ENCODE measurements at places on chromosomes 4 and X.

- DNase-seq = no peak
Measured at GRCh38 chr4:17817027-17817426, 6.2 kb downstream of the NCAPG start.

DNA sequence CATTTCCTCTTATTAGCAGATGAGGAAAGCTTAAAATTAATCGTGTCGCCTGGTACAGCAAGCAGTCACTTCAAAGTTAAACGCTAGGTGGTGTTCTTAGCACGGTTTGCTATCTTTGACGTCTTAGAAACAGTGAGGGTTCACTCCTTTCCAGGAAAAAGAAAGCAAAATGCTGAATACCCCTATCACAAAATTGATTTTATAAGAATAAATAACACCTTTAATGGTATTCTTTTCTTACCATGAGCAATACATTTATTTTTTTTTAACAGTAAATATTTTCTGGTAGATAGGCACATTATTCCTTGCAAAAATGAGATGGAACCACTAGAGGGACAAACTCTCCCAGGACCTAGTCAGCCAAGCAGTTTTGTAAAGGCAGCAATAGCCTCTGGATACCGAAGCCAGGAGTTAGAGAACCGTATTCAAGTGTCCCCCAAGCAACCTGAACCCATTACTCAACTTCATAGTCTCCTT, 153.9 kb downstream of the KDR start:
- no peak for DNase-seq

- DNase-seq = no peak
Measured at GRCh38 chr4:123747016-123747415, 350.4 kb downstream of the SPRY1 start.

GRCh38 chr4:62159306-62159705, 959.2 kb downstream of the ADGRL3 start:
- no peak for DNase-seq

- no peak for DNase-seq
Measured at GRCh38 chr4:132065940-132066495, 1083.1 kb upstream of the PCDH10 start.

- no peak for DNase-seq
Measured at GRCh38 chrX:42524379-42524778, 253.6 kb downstream of the PPP1R2C start.

- DNase-seq = no peak
Measured at GRCh38 chrX:39204353-39204752, 403.1 kb downstream of the MID1IP1 start.

GRCh38 chr4:40980318-40980883, 230.6 kb downstream of the NSUN7 start:
- no peak for DNase-seq

GRCh38 chrX:40108162-40108958, 10.6 kb upstream of the BCOR start:
- no peak for DNase-seq

Measured in CD4-positive, alpha-beta T cell treated with Interleukin-6 for 4 hours (primary cell).